Inflammatory macrophage treated with lipopolysaccharide for 4 hours (primary cell): ENCODE measurements at places on chromosomes 11 and 22.

GRCh38 chr11:38718049-38718448 lies 2120.0 kb upstream of the RAG2 start:
- no peak for DNase-seq

- no peak for DNase-seq
Measured at GRCh38 chr11:130815097-130815802, 101.0 kb downstream of the SNX19 start.

GRCh38 chr22:46737105-46737975 lies 712 bp downstream of the CERK start:
- peak; percentile 56 for DNase-seq

GRCh38 chr11:44379141-44380008 lies 69.4 kb upstream of the ALX4 start:
- DNase-seq = no peak

DNA sequence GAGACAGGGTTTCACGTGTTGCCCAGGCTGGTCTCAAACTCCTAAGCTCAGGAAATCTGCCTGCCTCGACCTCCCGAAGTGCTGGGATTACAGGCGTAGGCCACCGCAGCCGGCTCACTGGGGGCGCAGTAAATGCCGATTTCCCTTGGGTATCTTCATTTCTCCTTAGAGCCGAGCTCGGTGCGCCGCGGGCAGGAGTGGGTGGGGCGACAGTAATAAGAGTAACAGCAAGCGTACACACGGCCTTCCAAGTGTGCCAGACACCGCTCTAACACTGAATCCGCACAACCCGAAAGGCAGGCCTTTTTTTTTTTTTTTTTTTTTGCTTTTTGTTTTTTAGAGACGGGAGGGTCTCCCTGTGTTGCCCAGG lies 500 bp upstream of the ADSL start:
- DNase-seq = peak; percentile 46

- DNase-seq = peak; percentile 89
Measured at GRCh38 chr22:23220485-23221350, 40.4 kb downstream of the BCR start.

- DNase-seq = no peak
Measured at GRCh38 chr22:17845327-17845726, 71.1 kb upstream of the BID start.

GRCh38 chr11:117489999-117490679 lies 162.5 kb downstream of the CEP164 start:
- DNase-seq = peak; percentile 7

GRCh38 chr11:7520011-7520942 lies 6.5 kb downstream of the PPFIBP2 start:
- DNase-seq = no peak

- DNase-seq = no peak
Measured at GRCh38 chr11:27253224-27253623, 109.8 kb downstream of the CCDC34 start.

DNA sequence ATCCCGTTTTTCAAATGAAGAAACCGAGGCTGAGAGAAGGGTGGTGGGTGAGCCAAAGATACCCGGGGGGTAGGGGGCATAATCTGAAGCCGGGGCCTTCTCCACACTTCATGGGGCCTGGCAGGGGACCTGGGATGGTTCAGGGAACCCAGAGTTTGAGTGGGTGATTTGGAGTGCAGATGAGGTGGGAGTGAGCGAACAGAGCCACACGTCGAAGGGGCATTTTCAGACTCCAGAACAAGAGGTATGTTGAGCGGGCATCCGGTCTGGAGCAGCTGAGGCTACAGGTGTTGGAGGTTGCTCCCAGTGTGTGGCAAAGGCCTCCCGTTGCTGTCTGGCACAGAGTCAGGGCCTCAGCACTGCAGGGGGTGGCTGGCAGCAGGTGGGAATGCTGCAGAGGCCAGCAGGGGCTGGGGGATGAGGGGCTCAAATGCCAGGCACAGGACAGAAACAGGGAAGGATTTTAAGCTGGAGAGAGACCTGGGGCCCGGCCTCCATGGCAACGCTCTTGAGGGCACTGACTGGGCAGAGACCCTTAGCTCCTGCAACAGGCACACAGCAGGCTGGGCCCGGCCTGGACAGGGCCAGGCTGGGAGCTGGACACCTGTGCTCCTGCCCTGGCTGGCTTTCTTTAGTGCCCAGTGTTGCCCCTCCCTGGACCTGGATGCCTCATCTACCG lies 46.2 kb downstream of the WNT11 start:
- no peak for DNase-seq

DNA sequence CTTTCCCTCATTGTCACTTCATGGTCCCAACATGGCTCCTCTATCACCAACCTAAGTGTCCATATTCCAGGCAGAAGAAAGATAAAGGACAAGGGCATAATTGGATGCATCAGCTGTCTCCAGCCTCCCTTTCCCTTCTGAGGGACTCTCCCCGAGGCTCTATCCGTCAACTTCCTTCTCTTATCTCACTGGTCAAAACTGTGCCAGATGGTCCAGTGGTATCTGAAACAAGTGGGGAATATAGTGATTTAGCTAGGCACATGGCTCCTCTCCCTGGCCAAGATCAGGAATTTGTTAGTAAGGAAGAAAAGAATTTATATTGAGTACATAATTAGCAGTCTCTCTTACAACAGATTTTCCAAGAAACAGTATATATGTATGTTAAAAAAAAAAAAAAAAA lies 12.6 kb upstream of the SPON1 start:
- DNase-seq = peak; percentile 15
